ENCODE measurements at places on chromosomes 2 and 18. TPM values are rescaled to one million over a fixed set of nuclear protein-coding genes. Genes with fewer than 3 reads are reported as not detected.

DNA sequence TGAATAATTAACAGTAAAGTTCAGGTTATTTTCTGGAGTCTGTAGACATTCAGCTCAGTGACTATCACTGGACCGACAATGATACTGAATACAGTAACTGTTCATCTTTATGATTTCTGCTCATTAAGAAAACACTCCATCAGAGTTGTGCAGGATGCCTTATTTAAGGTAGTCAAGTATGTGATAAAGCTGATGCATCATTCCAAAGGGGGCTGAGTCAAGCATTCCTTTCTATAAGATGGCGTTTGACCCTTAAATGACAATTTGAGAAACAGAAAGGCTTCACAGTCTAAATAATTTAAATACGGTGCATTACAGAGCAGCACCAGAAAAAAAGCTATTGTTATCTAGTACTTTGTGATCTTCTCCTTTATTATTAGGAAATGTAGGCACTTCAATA lies 131.1 kb downstream of the CDH2 start:
- H3K27ac ChIP-seq: peak overlapping the region; percentile 71
- H3K4me1 ChIP-seq: peaks cover 57% of the 10 kb centered on the region
- peaks cover 9% of the 10 kb centered on the region for H3K36me3 ChIP-seq
- no peaks in the 10 kb centered on the region for H3K27me3 ChIP-seq

- H3K27me3 ChIP-seq: no peaks in the 10 kb centered on the region
- H3K36me3 ChIP-seq: no peaks in the 10 kb centered on the region
- no peak overlapping the region for H3K4me3 ChIP-seq
- no peak overlapping the region for H3K27ac ChIP-seq
- no peak for DNase-seq
- no peaks in the 10 kb centered on the region for H3K4me1 ChIP-seq
These were observed 161.0 kb downstream of the TRIB2 start for GRCh38 chr2:12877761-12878160.

- H3K4me3 ChIP-seq: no peak overlapping the region
- H3K4me1 ChIP-seq: no peaks in the 10 kb centered on the region
- DNase-seq: no peak
- H3K27me3 ChIP-seq: no peaks in the 10 kb centered on the region
- H3K36me3 ChIP-seq: peaks cover 37% of the 10 kb centered on the region
- no peak overlapping the region for H3K27ac ChIP-seq
These were observed 20.0 kb downstream of the KDM3A start for GRCh38 chr2:86461042-86461743.

HAUS1 gene
- total RNA-seq: 141 TPM

GRCh38 chr2:239137165-239137897 lies 263.5 kb downstream of the HDAC4 start:
- DNase-seq: no peak
- H3K27me3 ChIP-seq: no peaks in the 10 kb centered on the region
- no peak overlapping the region for H3K4me3 ChIP-seq

DNA sequence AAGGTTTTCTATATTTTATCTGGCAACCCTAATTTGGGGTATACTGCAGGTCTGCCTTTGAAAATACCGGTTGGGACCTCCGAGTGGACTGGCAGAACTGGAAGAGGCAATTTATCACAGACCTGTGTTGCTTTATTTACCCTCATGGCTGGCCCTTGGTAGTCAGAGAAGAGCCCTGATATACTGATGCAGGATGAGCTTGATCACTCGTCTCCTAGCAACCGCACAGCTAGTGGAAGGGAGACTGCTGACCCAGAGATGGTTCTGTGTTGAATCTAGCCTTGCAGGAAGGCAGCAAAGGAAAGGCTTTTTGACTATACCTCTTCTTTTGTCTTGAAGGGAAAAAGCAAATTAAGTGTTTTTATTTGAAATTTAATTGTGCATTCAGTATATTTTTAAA lies 154.7 kb downstream of the EML6 start:
- no peak for DNase-seq
- H3K4me1 ChIP-seq: no peaks in the 10 kb centered on the region

- no peaks in the 10 kb centered on the region for H3K4me1 ChIP-seq
- no peak overlapping the region for H3K4me3 ChIP-seq
- H3K27ac ChIP-seq: no peak overlapping the region
These were observed 213.4 kb downstream of the STK39 start for GRCh38 chr2:168033966-168034365.

- H3K27ac ChIP-seq: no peak overlapping the region
- peaks cover 6% of the 10 kb centered on the region for H3K4me1 ChIP-seq
- H3K36me3 ChIP-seq: no peaks in the 10 kb centered on the region
These were observed 29.0 kb upstream of the REL start for GRCh38 chr2:60852282-60852860.

- no peaks in the 10 kb centered on the region for H3K4me1 ChIP-seq
- no peak for DNase-seq
- no peaks in the 10 kb centered on the region for H3K27me3 ChIP-seq
- no peak overlapping the region for H3K4me3 ChIP-seq
- no peaks in the 10 kb centered on the region for H3K36me3 ChIP-seq
These were observed 679.5 kb downstream of the KCNJ3 start for GRCh38 chr2:155377931-155378444.

NT5DC4 gene
- not detected for total RNA-seq

SPC25 gene
- total RNA-seq: 38.9 TPM

GAD1 gene
- 10.7 TPM for total RNA-seq

DNA sequence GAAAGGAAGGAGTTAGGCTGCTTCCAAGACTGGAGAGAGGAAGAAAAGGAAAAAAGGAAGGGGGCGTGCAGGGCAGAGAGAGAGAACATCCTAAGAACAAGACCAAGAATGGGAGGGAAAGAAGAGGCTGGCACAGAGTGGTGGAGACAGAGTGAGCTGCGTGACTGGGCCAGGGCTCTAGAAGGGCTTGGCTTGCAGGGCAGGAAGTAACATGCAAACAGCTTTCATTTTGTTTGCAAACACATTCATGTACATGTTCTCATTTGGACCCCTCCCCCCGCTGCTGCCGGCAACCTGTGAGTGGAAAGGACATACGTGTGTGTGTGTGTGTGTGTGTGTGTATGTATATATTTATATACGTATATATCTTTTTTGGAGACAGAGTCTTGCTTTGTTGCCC lies 46.8 kb upstream of the DNMT3A start:
- no peaks in the 10 kb centered on the region for H3K36me3 ChIP-seq
- peaks cover 24% of the 10 kb centered on the region for H3K4me1 ChIP-seq
- H3K27ac ChIP-seq: no peak overlapping the region
- H3K4me3 ChIP-seq: no peak overlapping the region
- DNase-seq: no peak
- no peaks in the 10 kb centered on the region for H3K27me3 ChIP-seq

Data from neural progenitor cell (in vitro differentiated cells).